ENCODE measurements at places on chromosomes 3 and 15.

DNA sequence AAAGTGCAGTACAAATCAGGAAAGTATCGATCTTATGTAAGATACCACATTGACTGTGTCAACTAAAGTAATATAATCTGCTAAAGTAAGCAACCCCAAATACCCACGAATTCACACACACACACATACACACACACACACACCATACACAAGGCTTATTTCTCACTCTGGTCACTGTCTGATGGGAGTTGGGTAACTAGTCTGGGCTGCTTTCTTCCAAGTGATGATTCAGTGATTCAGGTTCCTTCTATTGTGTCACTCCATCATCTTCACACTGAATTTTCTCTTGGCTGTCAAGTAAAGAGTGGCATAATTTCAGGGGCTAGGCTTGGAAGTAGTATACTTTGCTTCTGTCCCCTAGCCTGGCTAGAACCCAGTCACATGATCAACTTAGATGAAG is 104.8 kb upstream of the CCDC54 start:
- H3K36me3 ChIP-seq, result no peaks in the 10 kb centered on the region
- H3K4me1 ChIP-seq, result no peaks in the 10 kb centered on the region
- no peak for DNase-seq
- H3K4me3 ChIP-seq, result no peak overlapping the region
- peaks cover 18% of the 10 kb centered on the region for H3K27me3 ChIP-seq

GRCh38 chr3:65618599-65618998 is 420.1 kb downstream of the MAGI1 start:
- no peak overlapping the region for H3K27ac ChIP-seq
- no peak overlapping the region for H3K4me3 ChIP-seq
- no peak for DNase-seq
- no peaks in the 10 kb centered on the region for H3K27me3 ChIP-seq
- no peaks in the 10 kb centered on the region for H3K36me3 ChIP-seq

- no peaks in the 10 kb centered on the region for H3K27me3 ChIP-seq
- H3K4me1 ChIP-seq, result peaks cover 72% of the 10 kb centered on the region
- H3K4me3 ChIP-seq, result peak overlapping the region; percentile 79
- H3K27ac ChIP-seq, result peak overlapping the region; percentile 96
- peak; percentile 94 for DNase-seq
Observed at GRCh38 chr3:46987743-46988401, 8.4 kb downstream of the NBEAL2 start.

- H3K36me3 ChIP-seq, result peaks cover 53% of the 10 kb centered on the region
- DNase-seq, result no peak
- H3K4me3 ChIP-seq, result no peak overlapping the region
Observed at GRCh38 chr3:63986146-63986545, 37.1 kb downstream of the PSMD6 start.

DNA sequence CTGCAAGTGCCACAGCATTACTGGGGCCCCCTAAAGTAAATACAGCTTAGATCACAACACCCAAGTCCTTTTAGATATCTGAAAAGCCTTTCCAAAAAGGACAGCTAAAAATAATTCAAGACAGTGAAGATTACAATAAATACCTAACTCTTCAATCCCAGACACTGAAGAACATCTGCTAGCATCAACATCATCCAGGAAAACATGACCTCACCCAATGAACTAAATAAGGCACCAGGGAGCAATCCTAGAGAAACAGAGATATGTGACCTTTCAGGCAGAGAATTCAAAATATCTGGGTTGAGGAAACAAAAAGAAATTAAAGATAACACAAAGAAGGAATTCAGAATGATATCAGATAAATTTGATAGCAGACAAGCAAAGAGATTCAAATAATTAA is 71.7 kb upstream of the TTC14 start:
- no peak for DNase-seq
- H3K27ac ChIP-seq, result no peak overlapping the region
- peaks cover 2% of the 10 kb centered on the region for H3K27me3 ChIP-seq

- no peaks in the 10 kb centered on the region for H3K27me3 ChIP-seq
- no peak overlapping the region for H3K27ac ChIP-seq
- H3K36me3 ChIP-seq, result no peaks in the 10 kb centered on the region
Observed at GRCh38 chr3:191391861-191392808, 61.8 kb upstream of the UTS2B start.
